ENCODE measurements at places on chromosomes 1 and 21.
A peak's percentile ranks its signal among the peaks of the same experiment; 100 is the strongest.

DNA sequence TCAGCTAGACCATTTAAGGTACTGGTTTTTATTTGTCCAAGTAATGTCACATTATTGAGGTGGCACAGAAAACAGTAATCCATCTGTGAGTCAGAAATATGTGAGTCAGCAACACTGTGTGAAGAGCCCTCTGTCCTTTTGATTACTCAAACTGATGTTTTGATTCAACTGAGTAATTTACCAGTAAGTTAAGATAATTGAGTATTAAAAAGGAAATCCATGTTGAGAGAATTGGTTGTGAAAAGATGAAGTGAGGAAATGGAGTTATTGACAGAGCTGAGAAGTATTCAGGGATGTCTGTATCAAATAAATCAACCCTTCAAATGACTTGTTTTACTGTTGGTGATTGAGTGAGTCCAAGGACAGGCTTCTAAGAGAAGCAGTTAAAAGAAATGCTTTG lies 302.7 kb upstream of the SGIP1 start:
- DNase-seq: no peak

DNA sequence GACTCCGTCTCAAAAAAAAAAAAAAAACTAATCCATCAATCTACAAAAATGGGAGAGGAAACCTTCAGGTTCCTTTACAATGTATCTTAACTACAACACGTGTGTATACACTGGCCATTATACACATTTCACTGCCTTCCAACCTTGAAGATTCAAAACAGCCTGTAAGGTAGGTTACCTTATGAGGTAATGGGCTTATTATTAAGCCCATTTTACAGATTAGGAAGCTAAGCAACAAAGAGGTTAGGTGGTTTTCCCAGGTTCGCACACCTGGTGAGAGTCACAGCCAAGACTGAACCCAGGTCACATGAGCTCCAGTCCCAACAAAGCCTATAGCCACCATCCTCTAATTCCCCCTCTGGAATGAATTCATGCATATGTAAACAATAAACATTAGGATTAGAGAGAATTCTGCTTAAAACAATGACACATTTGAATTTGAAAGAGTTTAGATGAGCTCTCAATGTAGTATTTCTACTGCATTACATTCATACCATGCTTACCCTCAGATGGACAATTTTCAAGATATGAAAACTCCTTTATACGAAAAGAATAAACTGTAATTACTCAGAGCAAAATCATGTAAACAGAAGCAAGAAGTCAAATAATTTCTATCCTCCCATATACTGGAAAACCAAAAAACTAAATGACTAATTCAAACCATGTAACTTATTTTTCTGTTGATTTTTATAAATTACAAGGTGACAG lies 54.8 kb downstream of the EIF4G3 start:
- no peak for DNase-seq

- DNase-seq: no peak
Measured at GRCh38 chr1:62233926-62234450, 39.3 kb downstream of the L1TD1 start.

DNA sequence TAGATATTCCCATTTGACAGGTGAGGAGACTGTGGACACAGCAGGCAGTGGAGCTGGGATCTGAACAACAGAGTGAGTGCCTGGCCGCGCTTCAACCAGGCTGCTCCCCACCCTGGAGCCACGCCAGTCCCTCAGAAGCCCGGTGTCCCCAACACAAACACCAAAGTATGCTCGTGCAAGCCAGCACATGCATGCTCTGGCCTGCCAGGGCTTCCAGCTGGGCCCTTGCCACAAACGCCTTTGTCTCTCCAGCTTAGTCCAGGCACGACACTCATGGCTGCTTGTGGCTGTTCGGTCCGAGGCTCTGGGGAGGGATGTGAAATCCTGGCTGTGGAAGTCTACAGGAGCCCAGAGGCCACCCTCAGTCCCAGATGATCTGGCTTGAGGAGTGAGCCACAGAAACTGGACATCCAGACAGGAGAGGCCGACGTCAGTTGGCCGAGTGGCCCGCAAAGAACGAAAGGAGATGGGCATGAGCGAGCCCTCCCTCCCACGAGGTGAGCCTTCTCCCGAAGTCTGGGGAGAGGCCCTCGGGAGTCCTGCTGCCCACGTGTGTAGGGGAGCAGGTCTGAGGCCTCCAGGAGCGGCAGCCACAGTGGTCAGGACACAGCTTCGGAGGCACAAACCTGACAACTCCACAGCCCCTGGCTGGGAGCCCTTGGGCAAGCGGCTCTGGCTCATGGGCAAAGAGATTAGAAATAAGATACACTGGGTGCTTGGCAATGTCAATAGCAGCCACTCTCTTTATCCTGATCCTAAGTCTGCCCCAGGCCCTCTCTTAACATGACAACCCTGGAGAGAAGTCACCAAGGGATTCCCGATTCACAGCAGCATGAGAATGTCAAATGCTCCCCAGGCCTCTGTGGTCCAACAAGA lies 117.1 kb upstream of the IFFO2 start:
- DNase-seq: no peak

- no peak for DNase-seq
Measured at GRCh38 chr1:115677565-115677964, 35.8 kb downstream of the VANGL1 start.

DNA sequence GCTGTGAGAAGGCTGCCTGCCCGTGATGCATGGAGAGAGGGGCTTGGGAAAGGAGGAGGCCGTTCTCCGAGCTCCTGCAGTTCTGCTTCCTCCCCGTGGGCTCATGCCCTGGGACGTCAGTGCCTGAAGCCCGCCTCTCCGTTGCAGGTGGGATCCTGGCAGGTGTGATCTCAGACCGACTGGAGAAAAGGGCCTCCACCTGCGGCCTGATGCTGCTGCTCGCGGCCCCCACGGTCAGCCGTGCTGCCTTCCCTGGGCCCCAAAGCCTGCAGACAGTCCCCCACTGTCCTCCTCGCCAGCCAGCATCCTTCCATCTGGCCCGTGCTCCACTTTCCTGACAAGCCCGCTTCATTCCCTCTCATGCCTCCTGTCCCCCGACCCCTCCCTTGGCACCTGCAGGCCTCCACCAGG lies 50.9 kb downstream of the SLC37A1 start:
- no peak for DNase-seq

- DNase-seq: no peak
Measured at GRCh38 chr1:227043755-227044154, 103.7 kb downstream of the COQ8A start.

DNA sequence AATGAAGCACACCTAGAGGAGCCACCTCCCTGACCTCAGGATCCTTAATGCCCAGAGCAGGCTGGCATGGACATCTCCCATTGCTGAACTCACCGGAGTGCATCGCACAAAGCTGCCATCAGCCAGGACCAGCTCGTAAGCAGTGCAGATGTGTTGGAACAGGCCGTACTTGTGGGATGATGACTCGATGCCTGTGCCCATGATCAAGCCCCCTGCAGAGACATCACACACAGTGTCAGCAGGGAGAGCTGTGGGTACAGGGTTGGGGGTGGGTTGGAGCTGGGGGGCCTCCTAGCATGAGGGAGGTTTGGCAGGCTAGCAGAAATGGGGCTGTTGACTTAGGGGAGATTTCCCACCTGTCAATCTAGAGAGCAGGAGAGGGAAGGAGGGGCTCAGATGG lies 12.0 kb downstream of the DHCR24 start:
- DNase-seq: no peak

DNA sequence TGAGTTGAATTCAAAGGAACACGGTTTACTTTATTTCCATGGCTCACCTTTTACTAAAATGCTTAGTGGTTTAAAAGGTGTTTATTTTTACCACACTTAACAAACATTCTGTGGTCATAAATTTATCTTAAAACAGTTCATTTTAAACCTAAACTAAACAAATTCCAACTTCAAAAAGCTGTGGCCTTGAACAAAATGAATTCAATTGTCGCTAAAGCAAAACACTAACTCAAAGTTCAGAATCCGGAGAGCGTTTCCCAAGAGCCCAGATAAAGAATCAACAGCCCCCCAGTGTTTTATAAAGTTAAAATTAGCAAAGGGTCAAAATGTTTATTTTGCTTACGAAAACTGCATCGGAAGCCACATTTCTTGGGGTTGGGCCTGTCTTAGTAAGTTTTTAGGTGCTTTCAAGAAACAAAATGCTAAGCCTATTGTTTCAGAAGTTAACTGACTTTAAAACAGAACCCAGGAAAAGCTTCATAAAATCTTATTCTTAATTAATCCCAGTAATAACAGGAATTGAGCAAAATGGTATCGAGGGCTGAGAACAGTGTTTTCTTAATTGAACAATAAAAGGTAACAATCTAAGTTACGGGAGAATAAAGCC lies 1.3 kb downstream of the PUM1 start:
- DNase-seq: no peak

- DNase-seq: no peak
Measured at GRCh38 chr21:35149698-35150097, 100.6 kb upstream of the RUNX1 start.

- DNase-seq: no peak
Measured at GRCh38 chr1:212621043-212621948, 12.7 kb downstream of the ATF3 start.

GRCh38 chr1:72283307-72284083 lies 1.2 kb upstream of the NEGR1 start:
- DNase-seq: peak; percentile 8

- DNase-seq: no peak
Measured at GRCh38 chr1:201020040-201020591, 3.4 kb downstream of the KIF21B start.

DNA sequence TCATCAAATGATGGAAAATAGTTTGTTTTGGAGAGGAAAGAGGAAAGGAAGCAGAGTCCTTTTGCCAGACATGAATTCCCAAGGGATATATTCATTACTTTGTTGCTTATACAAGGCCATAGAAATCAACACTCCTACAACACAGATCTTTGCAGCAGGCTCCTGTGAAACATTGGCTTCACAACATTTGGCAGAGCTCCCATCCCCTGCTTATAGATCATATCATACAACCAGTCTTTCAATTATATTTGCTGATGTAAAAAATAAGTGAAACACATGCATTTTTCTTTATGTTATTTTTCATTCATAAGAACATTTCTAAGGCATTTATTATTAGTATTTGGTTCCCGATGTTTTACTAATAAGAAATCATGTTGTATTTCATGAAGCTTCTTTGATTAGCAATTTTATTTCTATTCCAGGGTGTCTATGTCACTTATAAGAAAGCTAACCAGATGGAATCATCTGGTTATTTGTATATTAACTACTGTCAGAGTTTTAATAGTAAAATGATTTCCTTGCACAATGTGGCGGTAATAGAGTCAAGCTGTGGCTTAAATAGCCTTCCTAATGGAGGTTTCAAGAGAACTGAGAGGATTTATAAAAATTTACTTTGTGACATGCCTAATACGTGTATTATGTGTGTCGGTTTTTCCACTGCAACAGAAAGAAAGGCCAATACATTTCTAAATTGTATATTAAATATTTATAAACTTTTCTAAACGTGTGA lies 470.3 kb upstream of the NCAM2 start:
- no peak for DNase-seq

DNA sequence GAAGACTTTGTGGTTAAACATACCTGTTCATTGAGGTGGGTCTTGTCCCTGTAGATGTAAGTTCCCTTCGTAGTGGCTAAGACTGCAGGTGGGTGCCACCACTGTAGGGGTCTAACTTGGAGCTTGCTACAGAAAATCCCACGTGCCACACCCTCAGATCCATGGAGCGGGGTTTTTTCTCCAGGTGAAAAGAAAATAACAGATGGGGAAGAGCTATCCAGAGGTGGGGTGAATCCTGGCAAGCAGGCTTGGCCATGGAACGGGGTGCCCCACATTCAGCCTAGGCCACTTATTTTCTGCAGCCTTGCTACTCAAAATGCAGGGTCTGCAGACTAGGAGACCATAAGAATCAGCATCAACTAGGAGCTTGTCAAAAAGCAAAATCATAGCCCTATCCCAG lies 24.0 kb downstream of the EXOC8 start:
- DNase-seq: no peak

DNA sequence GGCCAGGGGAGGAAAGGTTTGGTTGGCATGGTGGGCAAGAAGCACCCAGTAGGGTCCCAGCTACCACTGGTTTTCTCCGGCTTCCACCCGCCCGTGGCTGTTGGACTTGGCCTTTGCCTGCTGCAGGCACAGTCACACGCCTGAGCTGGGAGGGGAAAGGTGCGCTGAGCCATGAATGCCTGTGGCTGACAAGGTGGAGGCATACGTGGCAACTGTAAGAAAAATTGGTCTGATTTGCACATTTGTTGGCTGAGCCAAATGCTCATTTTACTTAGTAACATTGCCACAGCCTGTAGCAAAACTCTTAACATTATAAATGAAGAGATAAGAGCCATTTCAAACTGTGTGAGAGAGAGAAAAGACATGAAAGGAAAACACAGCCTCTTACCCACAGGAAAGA lies 191.6 kb downstream of the PTPRC start:
- no peak for DNase-seq

DNA sequence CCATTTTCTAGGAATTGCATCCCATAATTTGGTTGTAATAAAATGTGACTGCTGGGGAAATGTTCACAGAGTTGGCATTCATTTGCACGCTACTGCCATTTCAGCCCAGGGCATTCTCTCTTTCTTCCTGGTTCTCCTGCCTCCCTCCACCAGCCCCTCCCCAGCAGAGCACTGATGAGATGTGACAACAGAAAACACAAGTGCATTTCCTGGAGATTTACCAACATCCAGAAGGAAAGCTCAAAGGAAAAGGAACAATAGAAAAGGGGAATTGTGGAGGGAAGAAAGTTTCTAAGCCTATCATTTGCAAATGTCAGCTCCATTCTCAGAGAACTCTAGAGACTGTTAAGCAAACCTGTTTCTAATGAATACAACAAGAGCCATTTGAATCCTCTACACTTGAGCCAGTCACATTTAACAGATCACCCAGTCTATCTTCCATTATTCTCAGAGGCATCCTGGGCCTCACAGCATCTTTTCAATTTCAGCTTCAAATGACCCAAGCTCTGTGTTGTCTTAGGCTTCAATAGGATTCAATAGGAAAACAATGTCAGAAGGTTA lies 395.6 kb upstream of the PBX1 start:
- DNase-seq: no peak

GRCh38 chr1:4781646-4782045 lies 127.2 kb downstream of the AJAP1 start:
- no peak for DNase-seq

DNA sequence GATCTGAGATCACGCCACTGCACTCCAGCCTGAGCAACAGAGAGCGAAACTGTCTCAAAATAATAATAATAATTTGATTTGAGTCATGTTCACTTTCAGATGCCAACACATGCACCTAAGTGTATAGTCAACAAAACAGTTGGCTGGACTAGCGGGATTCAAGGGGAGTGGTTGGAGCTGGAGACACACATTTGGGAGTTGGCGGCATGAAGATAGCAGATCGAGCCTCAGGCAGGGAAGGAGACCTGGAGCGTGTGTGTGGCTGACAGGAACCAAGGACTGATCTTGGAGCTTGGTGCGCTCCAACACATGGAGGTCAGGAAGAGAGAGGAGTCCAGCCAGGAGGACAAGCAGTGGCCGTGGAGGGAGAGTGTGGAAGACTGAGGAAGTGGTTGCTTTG lies 14.6 kb upstream of the PGD start:
- DNase-seq: no peak

DNA sequence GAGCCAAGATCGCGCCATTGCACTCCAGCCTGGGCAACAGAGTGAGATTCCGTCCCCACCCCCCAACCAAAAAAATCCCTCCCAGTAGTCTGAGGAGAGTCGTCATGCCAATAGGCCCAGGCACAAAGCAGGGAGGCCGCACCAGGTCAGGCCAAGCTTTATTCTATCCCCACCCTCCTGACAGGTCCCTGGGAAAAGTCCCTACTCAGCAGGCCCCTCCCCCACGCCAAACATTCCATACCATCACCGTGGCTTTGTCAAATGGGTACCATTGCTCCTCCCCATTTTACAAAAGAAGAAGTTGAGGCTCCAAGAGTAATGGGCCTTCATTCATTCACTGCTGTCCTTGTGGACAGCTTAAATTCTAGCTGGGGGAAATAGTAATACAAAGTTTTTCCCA lies 5.3 kb downstream of the GPR3 start:
- no peak for DNase-seq

GRCh38 chr1:37949524-37950152 lies 2.8 kb upstream of the INPP5B start:
- DNase-seq: no peak

Measured in cortex of kidney (tissue), 1 donor.